ENCODE measurements at places on chromosomes 7 and 10.

DNA sequence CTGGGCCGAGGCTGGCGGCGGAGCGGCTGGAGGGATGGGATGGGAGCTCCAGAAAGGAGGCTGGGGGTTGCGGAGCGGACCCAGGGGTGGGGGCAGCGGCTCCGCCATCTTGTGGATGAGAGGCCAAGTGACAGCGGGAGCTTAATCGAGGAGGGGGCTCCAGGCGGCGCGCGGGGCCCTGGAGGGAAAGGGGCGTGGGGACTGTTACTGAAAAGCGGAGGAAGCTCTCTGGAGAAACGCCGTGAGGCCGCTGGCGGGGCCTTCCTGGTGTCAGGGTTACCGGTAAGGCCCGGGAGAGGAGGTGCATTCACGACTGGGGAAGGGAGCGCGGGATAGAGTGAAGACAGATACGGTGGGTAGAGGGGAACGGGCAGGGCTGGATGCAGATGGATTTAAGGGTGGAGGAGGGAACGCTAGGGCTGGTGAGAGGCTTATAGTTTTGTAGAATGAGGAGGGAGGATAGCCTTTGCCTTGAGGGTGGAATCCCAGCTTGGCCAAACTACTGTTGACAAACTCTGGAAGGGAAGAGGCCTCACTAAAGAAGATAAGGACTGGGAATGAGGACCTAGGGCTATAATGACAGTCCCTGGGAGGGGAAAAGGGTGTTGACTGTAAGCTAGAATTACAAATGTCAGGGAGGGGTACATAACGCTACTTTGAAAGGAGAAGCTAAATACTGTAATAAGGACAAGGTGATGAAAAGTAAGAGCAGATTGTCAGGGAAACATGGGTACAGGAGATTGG is 535 bp downstream of the BTRC start:
- DNase-seq = no peak

GRCh38 chr10:59779756-59780533 is 26.7 kb upstream of the MRLN start:
- DNase-seq = no peak

- DNase-seq = no peak
Observed at GRCh38 chr10:10259013-10259412, 758.7 kb upstream of the CELF2 start.

DNA sequence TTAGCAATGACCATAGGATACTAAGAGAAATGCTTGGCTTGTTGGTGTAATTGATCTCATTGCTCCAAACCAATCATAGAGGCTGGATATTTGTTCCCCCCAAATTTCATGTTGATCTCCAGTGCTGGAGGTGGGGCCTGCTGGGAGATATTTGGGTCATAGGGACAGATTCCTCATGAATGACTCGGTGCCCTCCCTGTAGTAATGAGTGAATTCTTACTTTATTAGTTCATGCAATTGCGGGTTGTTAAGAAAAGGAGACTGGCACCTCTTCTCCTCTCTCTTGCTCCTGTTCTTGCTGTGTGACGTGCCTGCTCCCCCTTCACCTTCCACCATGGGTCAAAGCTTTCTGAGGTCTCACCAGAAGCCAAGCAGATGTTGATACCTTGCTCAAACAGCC is 630.1 kb downstream of the CALN1 start:
- DNase-seq = no peak

DNA sequence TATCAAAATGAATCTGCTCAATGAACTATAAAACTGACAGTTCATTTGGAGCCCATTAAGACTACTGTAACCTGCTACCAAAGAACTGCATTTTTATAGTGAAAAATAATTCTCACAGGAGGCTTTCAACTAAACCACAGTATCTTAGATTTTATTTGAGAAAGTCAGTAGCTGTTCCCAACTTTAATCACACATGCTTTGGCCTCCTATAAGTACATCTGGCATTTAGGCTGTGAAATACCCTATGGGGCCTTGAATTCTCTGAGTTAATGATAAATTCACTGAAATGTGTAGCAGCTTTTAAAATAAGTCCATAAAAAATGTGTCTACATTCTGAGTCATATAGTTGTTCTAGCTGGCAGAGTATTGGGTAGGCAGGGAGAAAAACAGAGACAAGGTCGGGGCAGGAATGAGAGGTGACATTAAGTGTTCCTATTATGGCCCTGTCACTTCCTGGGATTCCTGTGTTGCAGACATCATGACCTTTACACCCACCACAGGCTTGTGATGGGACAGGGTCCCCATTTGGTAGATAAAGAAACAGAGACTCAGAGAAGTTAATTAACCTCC is 588.8 kb downstream of the REEP3 start:
- DNase-seq = no peak

GRCh38 chr7:18445916-18446520 is 49.5 kb upstream of the HDAC9 start:
- DNase-seq = no peak

- no peak for DNase-seq
Observed at GRCh38 chr7:36025190-36025589, 127.9 kb upstream of the EEPD1 start.

- no peak for DNase-seq
Observed at GRCh38 chr10:23918839-23919238, 290.1 kb upstream of the KIAA1217 start.

DNA sequence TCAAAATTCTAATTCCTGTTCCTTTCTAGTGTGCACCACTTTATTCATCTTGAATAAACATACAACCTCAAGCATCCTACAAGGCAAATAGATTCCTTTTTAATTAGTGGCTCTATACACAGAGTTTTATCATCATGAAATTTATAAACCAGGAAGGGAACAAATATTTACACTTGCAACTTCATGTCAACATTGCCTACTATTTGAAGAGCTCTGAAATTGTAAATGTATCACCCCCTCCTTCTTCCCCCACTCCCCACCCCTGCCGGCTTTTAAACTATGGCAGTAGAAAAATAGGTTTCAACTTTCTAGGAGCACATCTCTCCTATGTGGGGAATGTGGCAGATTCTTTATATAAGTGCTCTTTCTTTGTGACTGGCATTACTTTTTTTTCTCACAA is 49.6 kb downstream of the KAT6B start:
- DNase-seq = no peak
